SK-N-SH (cell line): ENCODE measurements at places on chromosomes 6 and 20. TPM values are rescaled to one million over a fixed set of nuclear protein-coding genes. Genes with fewer than 3 reads are reported as not detected.

- DNase-seq = no peak
These were observed 459.2 kb downstream of the RFPL4B start for GRCh38 chr6:112806163-112806865.

DNA sequence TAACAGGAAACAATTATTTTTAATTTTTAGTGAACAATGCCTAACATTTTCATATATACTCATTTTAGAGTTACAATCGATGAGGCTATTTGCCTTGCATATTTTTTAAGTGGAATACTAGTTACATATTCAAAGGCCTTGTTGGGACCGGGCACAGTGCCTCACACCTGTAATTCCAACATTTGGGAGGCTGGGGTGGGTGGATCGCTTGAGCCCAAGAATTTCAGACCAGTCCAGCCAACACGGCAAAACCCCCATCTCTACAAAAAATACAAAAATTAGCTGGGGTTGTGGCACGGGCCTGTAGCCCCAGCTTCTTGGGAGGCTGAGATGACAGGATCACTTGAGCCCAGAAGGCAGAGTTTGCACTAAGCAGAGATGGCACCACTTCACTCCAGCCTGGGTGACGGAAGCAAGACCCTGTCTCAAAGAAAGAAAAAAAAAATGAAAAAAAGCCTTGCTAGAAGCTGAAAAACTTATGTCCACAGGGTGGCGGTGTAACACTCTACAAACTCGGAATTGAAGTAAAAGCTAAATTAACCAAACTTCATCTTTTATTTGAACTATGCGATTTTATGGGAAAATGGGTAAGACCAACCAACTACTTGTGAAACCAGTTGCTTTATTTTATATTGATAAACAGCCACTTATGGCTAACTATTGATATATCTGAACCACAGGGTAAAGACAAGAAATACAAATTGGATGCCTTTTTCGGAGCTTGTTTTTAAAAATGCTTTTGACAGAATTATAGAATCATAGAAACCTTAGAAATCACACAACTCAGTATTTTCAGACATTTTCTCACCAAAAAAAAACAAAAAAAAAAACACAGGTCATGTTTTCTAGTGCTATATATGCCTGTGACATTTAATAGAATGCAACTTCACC lies 24.1 kb upstream of the ROS1 start:
- DNase-seq = peak; percentile 21

DNA sequence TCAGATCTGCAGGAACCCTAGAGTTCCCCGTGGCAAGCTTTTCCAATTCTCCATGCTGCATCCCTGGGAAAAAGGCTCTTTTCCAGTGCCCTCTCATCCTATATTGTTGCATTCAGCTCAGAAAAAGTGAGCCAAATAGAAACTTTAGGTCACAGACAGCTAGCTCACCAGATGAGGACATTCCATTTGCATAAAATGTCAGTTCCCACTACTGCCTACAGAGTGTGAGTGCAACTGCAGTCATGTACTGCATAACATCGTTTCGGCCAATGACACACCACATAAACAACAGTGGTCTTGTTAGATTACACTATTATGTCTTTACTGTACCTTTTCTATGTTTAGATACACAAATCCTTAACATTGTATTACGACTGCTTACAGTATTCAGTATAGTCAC lies 8.6 kb downstream of the HS3ST5 start:
- no peak for DNase-seq

DNA sequence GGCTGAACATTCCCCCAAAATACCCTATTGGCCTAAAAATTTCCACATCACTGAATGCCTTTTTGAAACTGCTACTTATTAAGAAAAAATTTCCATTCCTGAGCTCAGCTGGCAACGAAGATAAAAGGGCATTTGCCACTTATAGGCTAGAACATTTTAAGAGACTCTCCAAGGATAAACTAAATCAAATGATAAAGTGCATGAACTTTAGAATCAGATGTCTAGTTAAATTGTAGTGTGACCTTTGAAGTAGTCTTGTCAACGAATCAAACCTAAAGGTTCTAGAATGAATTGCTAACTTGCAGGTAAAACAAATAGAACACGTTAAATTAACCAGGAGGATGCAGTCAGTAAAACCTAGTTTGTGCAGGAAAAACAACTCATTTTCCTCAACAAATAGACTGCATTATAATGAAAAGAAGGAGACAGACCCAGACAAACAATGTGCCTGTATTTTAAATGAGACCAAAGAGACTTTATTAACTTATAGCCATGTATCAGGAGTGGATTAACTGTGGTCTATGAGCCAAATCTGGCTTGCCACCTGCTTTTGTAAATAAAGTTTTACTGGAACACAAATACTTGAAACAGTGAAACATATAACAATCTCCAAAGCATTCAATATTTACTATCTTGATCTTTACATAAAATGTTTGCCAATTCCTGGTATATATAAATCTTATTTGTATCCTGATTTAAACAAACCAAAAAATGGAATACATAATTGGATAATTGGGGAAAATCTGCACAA lies 184.4 kb downstream of the MEI4 start:
- DNase-seq = no peak

GRCh38 chr20:56653211-56653610 lies 24.1 kb downstream of the TFAP2C start:
- DNase-seq = no peak

- no peak for DNase-seq
These were observed 15.4 kb downstream of the FIG4 start for GRCh38 chr6:109706513-109706912.

GRCh38 chr6:3500262-3501014 lies 43.6 kb upstream of the SLC22A23 start:
- no peak for DNase-seq

DNA sequence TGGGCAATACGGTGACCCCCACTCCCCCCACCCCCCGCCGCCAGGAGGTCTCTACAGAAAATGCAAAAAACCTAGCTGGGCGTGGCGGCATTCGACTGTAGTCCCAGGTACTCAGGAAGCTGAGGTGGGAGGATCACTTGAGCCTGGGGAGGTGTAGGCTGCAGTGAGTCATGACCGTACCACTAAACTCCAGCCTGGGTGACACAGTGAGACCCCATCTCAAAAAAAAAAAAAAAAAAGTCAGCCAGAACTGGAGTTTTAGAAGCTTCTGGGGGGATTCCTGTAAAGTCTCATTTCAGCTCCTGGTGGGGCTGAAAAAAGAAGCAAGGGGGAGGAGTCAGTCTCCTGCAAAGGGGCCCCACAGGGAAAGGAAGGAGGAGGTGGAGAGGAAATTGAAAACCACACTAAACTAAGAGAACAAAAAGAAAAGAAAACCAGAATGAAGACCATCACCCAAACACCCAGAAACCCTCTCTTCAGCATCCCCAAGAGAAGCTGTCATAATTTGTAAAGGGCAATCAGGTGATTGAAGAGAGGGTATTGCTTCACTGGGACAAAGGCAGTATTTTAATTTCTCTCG lies 50.4 kb downstream of the NOL4L start:
- DNase-seq = no peak

DNA sequence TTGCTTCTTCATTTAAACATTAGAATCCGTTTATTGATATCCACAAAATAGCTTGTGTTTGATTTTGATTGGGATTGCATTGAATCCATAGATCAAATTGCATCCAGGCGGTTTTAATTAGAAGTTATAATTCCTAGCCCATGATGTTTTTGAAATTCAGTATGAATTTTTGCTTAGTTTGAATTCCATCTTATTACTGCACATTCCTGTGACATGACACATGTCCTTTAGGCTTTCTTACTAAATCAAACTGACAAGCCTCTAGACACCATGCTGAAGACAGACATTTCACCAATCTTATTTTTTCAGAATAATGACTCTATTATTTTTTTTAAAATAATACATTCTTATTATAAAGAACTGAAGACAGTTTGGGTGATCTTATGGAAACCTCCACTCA lies 21.4 kb upstream of the PI16 start:
- DNase-seq = no peak

- no peak for DNase-seq
These were observed 121.2 kb downstream of the RFPL4B start for GRCh38 chr6:112468359-112468758.

GRCh38 chr6:155523821-155524651 lies 68.4 kb upstream of the NOX3 start:
- DNase-seq = no peak

- DNase-seq = no peak
These were observed 185.5 kb upstream of the MYLIP start for GRCh38 chr6:15943423-15943822.

DNA sequence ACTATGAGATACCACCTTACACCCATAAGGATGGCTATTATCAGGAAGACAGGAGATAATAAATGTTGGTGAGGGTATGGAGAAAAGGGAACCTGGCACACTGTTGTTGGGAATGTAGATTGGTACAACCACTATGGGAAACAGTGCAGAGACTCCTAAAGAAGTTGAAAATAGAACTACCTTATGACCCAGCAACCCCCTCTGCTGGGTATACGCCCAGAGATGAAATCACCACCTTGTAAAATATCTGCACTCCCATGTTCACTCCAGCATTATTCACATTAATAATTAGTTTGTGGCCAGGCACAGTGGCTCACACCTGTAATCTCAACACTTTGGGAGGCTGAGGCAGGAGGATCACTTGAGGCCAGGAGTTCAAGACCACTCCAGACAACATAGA lies 26.8 kb downstream of the ZBTB9 start:
- no peak for DNase-seq

DNA sequence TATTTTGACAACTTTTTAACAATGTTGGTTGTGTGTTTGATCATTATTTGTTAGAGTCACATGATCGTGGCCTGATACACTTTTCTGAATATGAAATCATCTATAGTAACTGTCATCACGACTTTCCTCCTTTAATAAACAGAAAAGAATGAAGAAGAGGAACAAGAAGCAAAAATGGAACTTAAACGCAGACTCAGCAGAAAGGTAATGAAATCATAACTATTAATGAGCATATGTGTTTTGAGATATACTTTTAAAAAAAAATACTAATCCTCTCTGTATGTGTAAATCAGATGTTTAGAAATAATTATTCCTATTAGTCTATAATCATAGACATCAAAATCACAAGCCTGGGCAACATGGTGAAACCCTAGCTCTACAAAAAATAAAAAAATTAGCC lies 60.1 kb upstream of the LTV1 start:
- DNase-seq = no peak

GRCh38 chr20:6606651-6607050 lies 160.8 kb upstream of the BMP2 start:
- no peak for DNase-seq

DNA sequence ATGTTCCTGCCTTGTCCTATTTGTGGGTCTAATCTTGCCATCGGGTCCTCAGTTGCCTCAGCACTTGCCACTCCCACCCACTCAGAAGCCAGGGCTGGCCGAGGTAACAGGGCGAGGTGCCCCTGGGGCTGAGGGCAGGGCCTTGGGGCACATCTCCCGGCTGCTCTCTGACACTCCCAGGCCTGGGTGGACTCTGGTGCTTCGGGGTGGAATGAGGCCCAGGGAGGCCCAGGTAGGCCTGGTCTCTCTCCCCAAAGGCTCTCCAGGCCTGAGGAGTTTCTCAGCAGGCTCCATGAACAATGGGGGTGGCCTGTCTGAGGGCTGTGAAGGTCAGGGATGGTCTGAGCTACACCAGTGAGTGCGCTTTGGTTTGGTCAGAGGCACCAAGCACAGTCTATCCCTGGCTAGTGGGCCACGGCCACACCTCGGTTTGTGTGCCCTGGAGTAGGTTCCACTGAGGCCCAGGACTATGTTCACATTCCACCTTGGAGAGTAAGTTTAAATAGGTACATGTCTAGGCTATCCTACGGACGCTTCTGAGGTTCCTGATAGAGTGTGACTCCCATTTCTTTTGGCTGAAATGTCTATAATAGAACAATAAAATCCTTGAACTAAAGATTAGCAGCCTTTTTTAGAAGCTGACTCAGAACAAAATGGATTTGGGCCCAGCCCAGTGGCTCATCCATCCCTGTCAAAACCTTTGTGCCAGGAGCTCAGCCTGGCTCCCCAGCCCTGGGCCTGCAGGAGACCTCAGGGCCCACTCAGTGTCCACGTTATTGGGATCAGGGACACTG lies 78.8 kb downstream of the SLC24A3 start:
- DNase-seq = no peak

- DNase-seq = no peak
These were observed 196.1 kb downstream of the UBE3D start for GRCh38 chr6:82869493-82869892.

GRCh38 chr6:165746331-165746730 lies 83.3 kb upstream of the PDE10A start:
- no peak for DNase-seq

DNA sequence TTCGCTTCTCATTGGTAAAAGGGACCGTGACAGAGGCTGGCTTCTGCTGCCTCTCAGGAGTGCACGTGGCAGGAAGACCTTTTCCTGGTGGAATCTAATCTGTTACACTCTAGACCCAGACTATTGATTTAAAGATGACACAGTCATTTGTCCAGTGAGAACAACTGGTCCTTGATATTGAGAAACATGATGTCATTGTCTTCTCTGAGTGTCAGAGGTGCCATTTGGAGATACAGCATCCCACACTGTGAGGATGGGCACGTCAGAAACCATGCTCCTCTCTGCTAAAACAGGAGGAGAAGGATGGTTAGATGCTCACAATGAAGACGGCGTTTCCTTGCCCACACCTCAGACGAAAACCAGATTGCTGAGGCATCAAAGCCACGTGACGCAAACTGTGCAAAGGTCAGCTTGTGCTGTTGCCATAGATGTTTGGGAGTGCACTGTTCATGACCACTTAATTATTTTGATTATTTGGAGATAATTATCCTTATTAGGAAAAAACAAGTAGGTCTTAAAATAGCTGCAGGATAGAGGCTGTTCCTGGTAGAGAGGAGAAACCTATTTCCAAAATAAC lies 169.0 kb downstream of the SMOC2 start:
- DNase-seq = no peak

DNA sequence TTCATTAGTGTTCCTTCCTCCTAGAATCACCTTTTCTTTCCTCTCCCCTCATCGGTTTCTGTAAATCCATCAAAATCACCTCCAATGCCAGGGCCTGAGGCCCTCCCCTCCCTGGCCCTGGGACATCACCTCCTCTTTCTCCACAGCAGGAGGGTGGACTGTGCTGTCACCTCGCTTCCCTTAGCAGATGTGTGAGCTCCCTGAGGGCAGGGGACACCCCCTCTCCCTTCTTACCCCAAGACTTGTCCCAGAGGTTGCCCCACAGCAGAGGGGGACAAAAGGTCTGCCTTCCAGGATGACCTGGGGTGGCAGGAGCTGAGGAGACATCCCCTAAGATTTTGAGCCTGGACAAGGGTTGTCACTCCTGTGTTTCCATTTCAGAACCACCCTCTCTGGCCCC lies 5.9 kb downstream of the ULBP1 start:
- DNase-seq = no peak

- no peak for DNase-seq
These were observed 7.7 kb downstream of the CYP21A2 start for GRCh38 chr6:32045811-32046449.

- no peak for DNase-seq
These were observed 480 bp upstream of the NT5E start for GRCh38 chr6:85449388-85449817.

GRCh38 chr20:63826753-63827152 lies 4.3 kb downstream of the ZBTB46 start:
- no peak for DNase-seq

GRM1 gene
- 0.03 and 0.05 TPM in 2 replicates for polyA plus RNA-seq

SRSF12 gene
- 1.1 TPM in 2 replicates for polyA plus RNA-seq

SPAG4 gene
- polyA plus RNA-seq = 5.9 and 6.9 TPM in 2 replicates

MRAP2 gene
- 0.12 and 0.44 TPM in 2 replicates for polyA plus RNA-seq

RFX6 gene
- not detected in 2 replicates for polyA plus RNA-seq

R3HDML gene
- not detected in 2 replicates for polyA plus RNA-seq

ACTL10 gene
- 0.19 and 0.25 TPM in 2 replicates for polyA plus RNA-seq

UBD gene
- polyA plus RNA-seq = not detected in 2 replicates

FLRT3 gene
- polyA plus RNA-seq = 1.8 and 2.2 TPM in 2 replicates

SGK2 gene
- 0.21 and 0.57 TPM in 2 replicates for polyA plus RNA-seq

PTCRA gene
- not detected in 2 replicates for polyA plus RNA-seq

PCIF1 gene
- polyA plus RNA-seq = 18.2 and 23.1 TPM in 2 replicates
